ENCODE measurements at places on chromosomes 3 and 15.

DNA sequence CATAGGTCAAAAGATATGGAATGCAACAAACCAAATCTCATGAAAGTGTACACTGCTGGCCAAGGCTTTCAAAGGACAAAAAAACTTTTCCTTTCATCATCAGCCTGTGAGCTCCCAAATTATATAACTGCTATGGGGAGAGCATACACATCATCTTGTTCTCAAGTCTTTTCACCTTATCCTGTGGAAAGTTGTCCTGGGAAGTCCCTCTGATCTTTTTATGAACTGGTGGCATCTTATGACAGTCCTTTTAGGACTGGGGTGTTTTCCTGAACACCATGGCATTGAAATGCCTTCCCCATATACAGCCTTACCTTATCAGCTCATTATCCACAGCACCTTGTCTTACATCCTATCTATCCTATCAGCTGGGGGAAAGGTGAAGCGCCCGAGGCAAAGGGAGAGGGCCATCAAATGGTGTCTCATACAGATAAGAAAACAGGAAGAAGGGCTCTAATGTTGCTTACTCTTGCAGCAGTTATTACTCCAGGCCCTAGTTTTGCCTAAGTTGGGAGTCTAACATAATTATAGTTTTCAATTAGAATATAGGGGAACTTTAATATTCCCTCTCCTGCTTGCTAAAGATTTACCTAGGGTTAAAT lies 61.5 kb upstream of the GOLIM4 start:
- no peaks in the 10 kb centered on the region for H3K27me3 ChIP-seq
- no peak overlapping the region for H3K4me3 ChIP-seq
- no peak for DNase-seq
- H3K27ac ChIP-seq = no peak overlapping the region
- no peaks in the 10 kb centered on the region for H3K36me3 ChIP-seq

- no peaks in the 10 kb centered on the region for H3K27me3 ChIP-seq
- H3K27ac ChIP-seq = no peak overlapping the region
- DNase-seq = no peak
- H3K36me3 ChIP-seq = peaks cover 33% of the 10 kb centered on the region
- H3K4me3 ChIP-seq = no peak overlapping the region
Observed at GRCh38 chr15:40264321-40265153, 18.3 kb downstream of the ANKRD63 start.

GRCh38 chr3:55616803-55617202 lies 129.7 kb upstream of the WNT5A start:
- no peak for DNase-seq
- no peak overlapping the region for H3K27ac ChIP-seq
- H3K27me3 ChIP-seq = peaks cover 4% of the 10 kb centered on the region
- H3K4me3 ChIP-seq = no peak overlapping the region

DNA sequence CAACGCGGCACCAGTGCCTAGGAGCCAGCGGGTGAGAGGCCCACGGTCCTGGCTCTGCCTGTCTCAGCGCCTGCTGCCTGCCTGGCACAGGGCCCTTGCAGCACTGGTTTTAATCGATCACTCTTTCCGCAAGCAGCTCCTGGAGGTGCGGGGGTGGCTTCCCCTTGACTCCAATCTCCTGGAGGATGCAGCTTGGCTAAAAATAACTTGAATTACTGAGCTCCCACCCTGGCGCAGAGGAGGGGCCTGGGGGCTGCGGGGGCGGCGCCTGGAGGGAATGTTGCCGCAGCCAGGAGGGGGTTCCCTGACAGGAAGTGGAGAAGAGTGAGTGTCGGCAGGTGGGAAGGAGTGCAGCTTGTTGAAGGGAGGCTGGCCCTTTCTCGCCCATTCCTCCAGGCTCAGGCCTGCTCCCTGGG lies 9.9 kb upstream of the RPL29 start:
- no peak for DNase-seq
- H3K27me3 ChIP-seq = no peaks in the 10 kb centered on the region
- no peak overlapping the region for H3K4me3 ChIP-seq
- no peaks in the 10 kb centered on the region for H3K36me3 ChIP-seq
